Hepatocyte (in vitro differentiated cells): ENCODE measurements at places on chromosomes 11 and 22. TPM values are rescaled to one million over a fixed set of nuclear protein-coding genes. Genes with fewer than 3 reads are reported as not detected.

GRCh38 chr11:6333095-6333494 is 12.8 kb upstream of the CAVIN3 start:
- DNase-seq, result no peak
- no peak overlapping the region for H3K27ac ChIP-seq
- H3K4me3 ChIP-seq, result no peak overlapping the region
- no peaks in the 10 kb centered on the region for H3K4me1 ChIP-seq

DNA sequence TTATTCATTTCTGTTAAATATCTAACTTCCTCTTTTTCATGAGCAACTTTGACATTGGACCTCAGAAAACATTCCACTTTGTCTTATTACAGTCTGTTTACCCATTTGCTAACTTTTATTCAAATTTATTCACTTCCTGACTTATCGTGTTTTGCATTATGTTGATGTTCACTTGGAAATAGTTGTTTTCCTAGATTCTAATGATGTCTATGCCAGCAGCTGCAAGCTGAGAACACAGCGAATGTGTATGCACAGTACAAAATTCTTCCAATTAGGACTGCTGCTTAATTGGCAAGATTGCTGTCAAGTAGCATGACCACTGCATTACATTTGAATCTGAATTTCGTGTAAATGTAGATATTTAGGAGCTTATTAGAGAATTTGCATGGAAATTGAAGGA is 61.5 kb upstream of the GRIA4 start:
- no peak overlapping the region for H3K4me3 ChIP-seq
- H3K27me3 ChIP-seq, result no peaks in the 10 kb centered on the region
- H3K27ac ChIP-seq, result no peak overlapping the region
- no peaks in the 10 kb centered on the region for H3K36me3 ChIP-seq
- H3K4me1 ChIP-seq, result no peaks in the 10 kb centered on the region

DNA sequence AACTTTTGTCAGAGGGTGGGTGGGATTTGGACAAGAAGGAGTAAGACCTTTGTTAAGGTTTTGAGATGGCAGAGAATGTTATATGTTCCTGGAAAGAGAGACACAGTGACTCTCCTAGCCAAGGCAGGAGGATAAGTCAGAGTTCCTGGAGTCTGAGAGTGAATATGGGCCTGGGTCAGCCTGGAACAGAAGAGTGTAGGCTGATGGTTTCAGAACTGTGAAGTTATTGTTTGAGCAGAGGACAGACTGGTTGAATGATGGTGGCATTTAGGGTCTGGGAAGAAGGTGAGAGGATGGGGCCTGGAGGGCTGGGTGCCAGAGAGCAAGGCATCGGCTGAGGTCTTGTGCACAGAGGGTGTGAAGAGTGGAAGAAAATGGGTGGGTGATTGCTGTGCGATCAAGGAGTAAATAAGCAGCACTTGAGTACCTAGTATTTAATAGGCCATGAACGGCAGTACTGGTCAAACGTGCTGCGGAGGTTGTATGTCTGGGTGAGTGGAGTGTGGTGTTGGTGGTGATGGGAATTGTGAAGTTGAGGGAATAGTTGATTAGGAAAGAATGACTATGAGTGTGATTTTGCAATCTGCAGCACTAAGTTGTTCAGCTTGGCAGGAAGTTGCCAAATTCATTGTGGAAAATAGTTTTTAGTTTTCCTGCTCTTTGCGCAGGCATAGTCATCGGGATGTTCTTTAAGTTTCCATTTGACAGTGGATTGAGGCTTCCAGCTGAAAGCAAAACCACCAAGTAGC is 1.8 kb downstream of the PANX1 start:
- peak overlapping the region; percentile 97 for H3K27ac ChIP-seq
- H3K36me3 ChIP-seq, result no peaks in the 10 kb centered on the region
- H3K4me3 ChIP-seq, result peak overlapping the region; percentile 71
- H3K27me3 ChIP-seq, result no peaks in the 10 kb centered on the region
- peaks cover 40% of the 10 kb centered on the region for H3K4me1 ChIP-seq
- DNase-seq, result peak; percentile 49

RASL10A gene
- 0.33 and 1.7 TPM in 2 replicates for total RNA-seq

DNA sequence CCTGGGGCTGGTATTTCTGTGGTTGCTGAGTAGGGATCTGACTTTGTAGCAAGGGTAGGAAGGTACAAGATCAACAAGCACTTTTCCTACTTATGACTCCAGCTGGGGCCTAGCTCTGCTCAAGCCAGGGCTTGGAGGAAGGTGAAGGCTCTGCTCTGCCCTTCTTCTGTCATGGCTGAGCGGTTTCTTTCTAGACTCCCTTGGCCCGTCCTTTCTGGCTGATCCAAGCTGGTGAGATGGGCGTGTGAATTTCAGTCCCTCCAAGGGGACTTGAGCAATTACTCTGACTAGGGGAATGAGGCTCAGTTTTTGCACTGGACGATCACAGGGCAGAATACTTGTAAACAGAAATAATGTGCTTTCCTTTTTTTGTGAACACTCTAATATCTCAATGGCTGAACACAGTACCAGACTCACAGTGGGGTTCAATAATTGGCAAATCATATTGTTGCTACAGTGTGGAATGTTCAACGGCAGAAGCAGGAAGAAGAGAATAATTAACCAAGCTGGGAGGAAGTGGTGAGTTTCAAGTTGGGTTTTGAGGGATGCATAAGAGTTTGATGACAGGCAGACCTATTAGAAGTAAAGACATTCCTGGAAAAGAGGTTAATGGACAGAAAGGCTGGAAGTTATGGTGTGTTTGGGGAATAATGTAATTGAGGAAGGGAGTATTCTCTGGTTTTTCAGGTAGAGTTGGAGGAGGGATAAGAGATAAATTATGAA is 507.6 kb downstream of the MIAT start:
- DNase-seq, result no peak
- H3K36me3 ChIP-seq, result no peaks in the 10 kb centered on the region
- H3K27ac ChIP-seq, result no peak overlapping the region

GRCh38 chr22:45887202-45888131 is 89.5 kb downstream of the WNT7B start:
- H3K27ac ChIP-seq, result no peak overlapping the region
- no peaks in the 10 kb centered on the region for H3K27me3 ChIP-seq
- no peak for DNase-seq
- H3K4me1 ChIP-seq, result no peaks in the 10 kb centered on the region

GRM5 gene
- total RNA-seq, result 0.08 and 0.27 TPM in 2 replicates

PARVA gene
- 34.2 and 37.4 TPM in 2 replicates for total RNA-seq

GRCh38 chr11:130762638-130763037 is 153.6 kb downstream of the SNX19 start:
- no peaks in the 10 kb centered on the region for H3K4me1 ChIP-seq
- no peak overlapping the region for H3K4me3 ChIP-seq
- no peaks in the 10 kb centered on the region for H3K36me3 ChIP-seq
- no peak for DNase-seq
- no peak overlapping the region for H3K27ac ChIP-seq

GRCh38 chr11:11620921-11621572 is 758 bp downstream of the GALNT18 start:
- peak; percentile 61 for DNase-seq
- H3K4me1 ChIP-seq, result peaks cover 9% of the 10 kb centered on the region
- H3K36me3 ChIP-seq, result no peaks in the 10 kb centered on the region
- H3K27me3 ChIP-seq, result peaks cover 15% of the 10 kb centered on the region

DNA sequence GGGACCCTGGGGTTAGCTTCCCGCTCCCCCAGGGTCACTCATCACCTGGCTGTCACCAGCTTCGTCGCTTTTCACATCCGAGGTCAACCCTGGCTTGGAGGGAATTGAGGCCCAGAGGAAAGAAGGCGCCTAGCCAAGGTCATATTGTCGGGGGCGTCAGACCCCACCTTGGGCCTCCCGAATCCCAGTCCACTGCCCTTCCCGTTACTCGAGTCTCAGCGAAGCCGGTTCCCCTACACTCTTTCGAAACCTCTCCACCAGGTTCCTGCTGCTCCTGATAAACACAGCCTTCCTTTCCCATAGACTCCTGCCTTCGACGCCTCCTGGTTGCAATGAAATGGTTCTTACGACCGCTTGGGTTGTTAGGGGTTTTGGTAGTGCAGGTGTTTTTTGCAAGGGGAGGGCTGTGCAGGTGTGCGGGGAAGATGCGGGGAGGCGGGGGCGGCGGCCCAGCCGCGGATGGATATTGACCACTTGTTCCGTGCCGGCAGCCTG is 642 bp downstream of the NAA40 start:
- H3K36me3 ChIP-seq, result no peaks in the 10 kb centered on the region
- DNase-seq, result peak; percentile 49
- no peaks in the 10 kb centered on the region for H3K27me3 ChIP-seq
- H3K4me3 ChIP-seq, result peak overlapping the region; percentile 82

DNA sequence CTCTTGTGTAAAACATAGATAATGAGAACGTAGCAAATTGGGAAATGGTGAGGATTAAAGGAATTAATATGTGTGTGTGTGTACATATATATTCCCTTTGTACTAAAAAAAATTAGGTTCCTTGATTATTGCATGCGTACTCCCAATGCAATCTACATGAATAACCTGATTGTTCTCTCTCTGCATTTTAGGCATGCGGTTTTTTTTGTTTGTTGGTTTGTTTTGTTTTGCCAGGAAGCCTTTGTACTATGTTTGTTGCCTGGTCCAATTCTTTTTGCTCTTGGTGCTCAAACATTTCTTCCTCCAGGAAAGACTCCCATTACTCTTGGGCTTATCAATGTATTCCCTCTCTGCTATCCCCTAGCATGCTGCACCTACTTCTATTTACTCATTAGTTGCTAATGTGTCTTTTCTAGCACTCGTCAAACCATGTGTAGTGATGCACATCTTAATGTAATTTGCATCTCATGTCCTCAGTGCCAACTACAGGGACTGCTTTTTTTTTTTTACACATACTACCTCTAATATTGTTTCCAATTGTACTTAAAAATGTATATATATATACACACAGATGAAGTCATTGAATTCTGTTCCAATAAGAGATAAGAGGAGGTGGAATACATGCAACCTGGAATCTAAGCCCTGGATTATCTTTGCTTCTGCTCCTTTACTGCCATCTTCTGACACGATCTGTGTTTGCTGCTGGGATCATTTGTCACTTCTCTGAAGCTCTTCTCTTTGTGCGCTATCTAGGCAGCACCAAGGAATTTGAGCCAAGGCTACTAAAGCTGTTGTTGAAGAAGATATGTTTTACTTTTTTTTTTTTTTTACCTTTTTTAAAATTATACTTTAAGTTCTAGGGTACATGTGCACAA is 197.2 kb upstream of the ANO3 start:
- H3K36me3 ChIP-seq, result no peaks in the 10 kb centered on the region
- no peaks in the 10 kb centered on the region for H3K4me1 ChIP-seq
- DNase-seq, result peak; percentile 25
- no peak overlapping the region for H3K4me3 ChIP-seq

- no peaks in the 10 kb centered on the region for H3K4me1 ChIP-seq
- H3K27ac ChIP-seq, result no peak overlapping the region
- no peaks in the 10 kb centered on the region for H3K36me3 ChIP-seq
- no peaks in the 10 kb centered on the region for H3K27me3 ChIP-seq
- DNase-seq, result peak; percentile 67
Observed at GRCh38 chr11:27485930-27486773, 13.6 kb upstream of the LGR4 start.

GRCh38 chr22:19386248-19386647 is 45.3 kb downstream of the HIRA start:
- H3K4me3 ChIP-seq, result no peak overlapping the region
- no peaks in the 10 kb centered on the region for H3K27me3 ChIP-seq
- H3K27ac ChIP-seq, result no peak overlapping the region
- no peaks in the 10 kb centered on the region for H3K4me1 ChIP-seq
- no peaks in the 10 kb centered on the region for H3K36me3 ChIP-seq
- no peak for DNase-seq

CHEK1 gene
- total RNA-seq, result 10.0 and 16.3 TPM in 2 replicates

DNA sequence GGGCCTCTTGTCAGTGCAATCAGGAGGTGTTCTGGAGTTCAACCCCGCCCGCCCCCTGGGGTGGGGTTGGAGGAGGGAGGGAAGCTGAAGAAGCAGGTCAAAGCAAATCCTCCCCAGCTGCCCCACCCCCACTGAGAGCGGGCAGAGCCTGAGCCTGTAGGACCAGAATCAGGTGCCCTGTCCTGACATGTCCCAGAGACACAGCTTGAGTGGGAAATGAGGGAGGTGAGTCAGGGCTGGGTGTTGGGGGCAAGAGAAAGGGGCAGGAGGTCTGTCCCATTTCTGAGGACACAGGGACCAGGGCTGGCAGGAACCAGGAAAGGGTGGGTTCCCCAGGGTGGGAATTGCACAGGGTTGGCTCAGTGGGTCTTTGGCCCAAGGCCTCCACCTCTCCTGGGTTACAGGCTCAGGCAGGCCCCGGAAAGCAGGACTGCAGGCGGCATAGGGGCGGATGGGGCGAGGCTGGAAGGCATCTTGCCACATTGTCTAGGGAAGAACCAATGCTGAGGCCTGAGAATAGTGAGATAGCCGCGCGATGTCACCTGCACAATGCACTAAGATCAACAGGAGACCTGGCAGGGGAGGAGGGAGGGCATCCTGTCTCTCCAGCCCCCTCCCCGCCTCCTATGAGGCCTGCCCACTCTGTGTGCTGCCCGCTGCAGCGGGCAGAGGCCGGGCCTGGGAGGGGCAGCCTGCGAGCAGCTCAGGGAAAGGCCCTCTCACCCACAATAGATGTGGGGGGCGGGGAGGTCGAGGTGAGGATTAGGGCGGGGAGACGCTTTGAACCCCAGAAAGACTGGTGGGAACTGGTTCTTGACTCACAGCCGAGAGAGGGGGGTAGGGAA is 32.4 kb downstream of the NECTIN1 start:
- peak overlapping the region; percentile 48 for H3K27ac ChIP-seq
- H3K27me3 ChIP-seq, result no peaks in the 10 kb centered on the region
- no peaks in the 10 kb centered on the region for H3K36me3 ChIP-seq
- peaks cover 14% of the 10 kb centered on the region for H3K4me1 ChIP-seq
- no peak overlapping the region for H3K4me3 ChIP-seq
- DNase-seq, result peak; percentile 59
